Smooth muscle cell of the umbilical artery (primary cell): ENCODE measurements at places on chromosomes 7 and 10. TPM values are rescaled to one million over a fixed set of nuclear protein-coding genes. Genes with fewer than 3 reads are reported as not detected.

Gene ENTPD7
- total RNA-seq = 49.6 and 67.7 TPM in 2 replicates

Gene JAZF1
- total RNA-seq = 11.0 and 13.3 TPM in 2 replicates

Gene STEAP1B
- 1.5 and 11.4 TPM in 2 replicates for total RNA-seq

Gene OR13A1
- not detected in 2 replicates for total RNA-seq

Gene CRYGN
- not detected in 2 replicates for total RNA-seq

Gene CSGALNACT2
- total RNA-seq = 20.5 and 26.3 TPM in 2 replicates

Gene HILPDA
- total RNA-seq = 38.9 and 76.0 TPM in 2 replicates

Gene PRTFDC1
- total RNA-seq = 6.8 and 11.3 TPM in 2 replicates

Gene CCDC186
- 16.9 and 22.4 TPM in 2 replicates for total RNA-seq

Gene STK32C
- 8.0 and 8.5 TPM in 2 replicates for total RNA-seq

Gene TMEM236
- total RNA-seq = under 0.01 and 0.23 TPM in 2 replicates

Gene CYP26C1
- 0.09 TPM in 1 of 2 replicates, not detected in the other for total RNA-seq

Gene CALCR
- not detected in 2 replicates for total RNA-seq

Gene IL15RA
- 1.5 and 2.0 TPM in 2 replicates for total RNA-seq

Gene CPA2
- not detected in 2 replicates for total RNA-seq

Gene LIPN
- not detected in 2 replicates for total RNA-seq

Gene TMEM60
- 10.9 and 15.4 TPM in 2 replicates for total RNA-seq

Gene MACROH2A2
- total RNA-seq = 5.6 and 9.5 TPM in 2 replicates

Gene SPAG6
- total RNA-seq = not detected in 2 replicates

Gene HOXA4
- 0.60 and 0.89 TPM in 2 replicates for total RNA-seq

Gene SLC18A2
- total RNA-seq = 0.05 TPM in 1 of 2 replicates, not detected in the other

Gene CC2D2B
- total RNA-seq = 0.18 and 0.30 TPM in 2 replicates

Gene SUGCT
- total RNA-seq = 16.0 and 17.4 TPM in 2 replicates

Gene AZGP1
- 0.32 TPM in 1 of 2 replicates, not detected in the other for total RNA-seq

Gene ZDHHC16
- total RNA-seq = 40.6 and 40.7 TPM in 2 replicates

Gene ADCK2
- 11.6 and 15.0 TPM in 2 replicates for total RNA-seq

Gene EIF5AL1
- total RNA-seq = 0.30 and 0.46 TPM in 2 replicates

Gene CYP2C8
- not detected in 2 replicates for total RNA-seq

Gene KCNH2
- 2.7 and 3.8 TPM in 2 replicates for total RNA-seq

Gene ANK3
- total RNA-seq = 14.3 and 27.5 TPM in 2 replicates

Gene LRIT1
- not detected in 2 replicates for total RNA-seq

Gene EPHA1
- total RNA-seq = 0.09 TPM in 1 of 2 replicates, not detected in the other

Gene RAB19
- total RNA-seq = not detected in 2 replicates

Gene PLAC9
- total RNA-seq = 2.6 and 2.7 TPM in 2 replicates

Gene GJD4
- not detected in 2 replicates for total RNA-seq

Gene SKAP2
- total RNA-seq = 14.6 and 25.3 TPM in 2 replicates

Gene CYP3A5
- total RNA-seq = 0.18 and 0.30 TPM in 2 replicates

Gene ERCC6
- 38.0 and 42.9 TPM in 2 replicates for total RNA-seq

Gene ARL5B
- 24.6 and 28.5 TPM in 2 replicates for total RNA-seq

Gene ADARB2
- total RNA-seq = not detected in 2 replicates

Gene BHLHA15
- total RNA-seq = 0.89 and 1.3 TPM in 2 replicates

Gene OR2A42
- under 0.01 TPM in 1 of 2 replicates, not detected in the other for total RNA-seq

Gene OR2A1
- total RNA-seq = under 0.01 TPM in 1 of 2 replicates, not detected in the other

Gene GNGT1
- not detected in 2 replicates for total RNA-seq
